NCI-H460 (cell line): ENCODE measurements at places on chromosomes 3 and 15. TPM values are rescaled to one million over a fixed set of nuclear protein-coding genes. Genes with fewer than 3 reads are reported as not detected.

- DNase-seq, result no peak
These were observed 31.5 kb downstream of the B3GNT5 start for GRCh38 chr3:183284570-183284969.

DNA sequence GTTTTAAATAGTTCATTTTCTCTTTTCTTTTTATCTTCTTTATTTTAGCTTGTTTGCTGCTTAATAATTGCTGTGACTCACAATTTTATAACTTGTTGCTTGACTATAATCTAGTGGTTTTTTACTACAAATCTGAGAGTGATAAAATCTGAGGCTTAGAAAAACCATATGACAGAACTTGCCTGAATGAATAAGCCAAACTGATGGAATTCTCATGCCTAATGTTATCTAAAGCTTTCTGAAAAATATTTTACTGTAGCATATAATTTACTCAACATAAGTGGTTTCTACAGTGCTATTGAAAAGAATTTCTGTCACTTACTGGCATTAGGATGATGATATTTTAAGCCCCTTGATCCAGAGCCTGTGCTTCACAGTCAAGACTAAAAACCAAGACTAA is 175.1 kb downstream of the VGLL3 start:
- no peak for DNase-seq

GRCh38 chr3:177916461-177916860 is 619.8 kb upstream of the KCNMB2 start:
- DNase-seq, result no peak

The ISL2 gene
- 6.2 and 6.8 TPM in 2 replicates for total RNA-seq

- DNase-seq, result no peak
These were observed 33.1 kb upstream of the GASK1A start for GRCh38 chr3:42946050-42946449.

DNA sequence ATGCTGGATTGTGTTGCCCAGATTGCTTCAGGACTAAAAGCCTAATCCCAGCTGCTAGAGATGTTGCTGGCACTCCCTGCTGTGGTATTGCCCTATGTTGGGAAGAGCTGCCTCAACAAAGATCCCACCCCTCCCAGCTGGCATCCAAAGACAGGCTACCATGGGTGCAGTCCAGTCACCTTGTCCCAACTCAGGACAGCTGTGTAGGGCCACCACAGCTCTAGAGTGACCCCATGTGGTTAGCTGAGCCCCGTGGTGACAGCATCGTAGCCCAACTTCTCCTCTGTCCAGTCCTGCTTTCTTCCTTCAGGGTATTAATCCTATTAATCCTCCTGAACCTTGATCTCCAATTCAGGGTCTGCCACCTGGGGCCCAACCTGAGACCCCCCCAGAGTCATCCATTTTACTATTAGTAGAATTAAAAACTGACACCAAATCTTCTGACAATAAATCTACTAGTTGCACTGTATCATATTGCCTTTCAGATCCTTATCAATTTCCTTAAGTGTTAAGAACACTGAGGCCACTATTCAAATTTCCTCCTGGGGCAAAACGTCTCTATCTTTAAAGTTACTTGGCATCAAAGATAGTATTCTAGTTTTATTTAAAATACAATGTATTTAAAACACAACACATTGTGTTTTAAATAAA is 83.5 kb downstream of the AQP9 start:
- no peak for DNase-seq

DNA sequence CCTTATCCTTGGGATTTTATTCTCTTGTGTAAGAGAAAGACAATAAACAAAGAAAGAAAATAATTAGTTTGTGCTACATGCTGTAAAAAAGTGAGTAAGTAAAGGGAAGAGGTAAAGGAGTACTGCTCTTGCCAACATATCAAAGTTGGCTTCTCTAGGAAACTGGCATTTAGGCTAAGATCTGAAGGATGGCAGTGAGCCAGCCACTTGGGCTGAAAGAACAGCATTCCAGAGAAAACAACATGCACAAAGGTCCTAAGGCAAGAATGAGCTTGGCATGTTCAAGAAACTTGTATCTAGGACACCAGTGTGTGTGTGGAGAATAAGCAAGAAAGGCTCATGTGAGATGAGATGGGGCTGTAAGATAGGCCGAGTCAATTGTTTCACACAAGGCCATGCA is 245.5 kb upstream of the MANF start:
- no peak for DNase-seq

The KLHL6 gene
- not detected in 2 replicates for total RNA-seq

- no peak for DNase-seq
These were observed 8.8 kb upstream of the ANKUB1 start for GRCh38 chr3:149801195-149801594.

The ACSBG1 gene
- total RNA-seq, result 0.02 TPM in 1 of 2 replicates, not detected in the other

- no peak for DNase-seq
These were observed 62.9 kb upstream of the LRRFIP2 start for GRCh38 chr3:37237252-37237651.

DNA sequence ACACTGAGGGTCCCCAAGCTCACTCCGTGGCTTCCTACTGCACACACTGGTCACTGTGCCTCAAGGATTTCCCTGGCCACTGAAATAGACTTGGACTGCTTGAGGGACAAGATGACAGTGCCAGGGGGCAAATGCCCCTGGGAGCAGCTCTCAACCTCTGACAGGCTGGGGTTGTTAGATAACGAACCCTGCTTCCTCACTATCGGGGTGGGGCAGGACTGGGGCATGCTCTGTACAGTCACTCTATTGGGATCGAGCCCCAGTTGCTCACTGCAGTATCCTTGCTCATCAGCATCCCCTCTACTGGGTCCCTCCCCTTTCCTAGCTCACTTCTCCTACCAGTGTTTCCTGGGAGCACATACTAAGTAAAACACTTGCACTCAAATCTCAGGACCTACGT is 610.8 kb downstream of the NTRK3 start:
- DNase-seq, result no peak

The DUOXA2 gene
- not detected in 2 replicates for total RNA-seq

DNA sequence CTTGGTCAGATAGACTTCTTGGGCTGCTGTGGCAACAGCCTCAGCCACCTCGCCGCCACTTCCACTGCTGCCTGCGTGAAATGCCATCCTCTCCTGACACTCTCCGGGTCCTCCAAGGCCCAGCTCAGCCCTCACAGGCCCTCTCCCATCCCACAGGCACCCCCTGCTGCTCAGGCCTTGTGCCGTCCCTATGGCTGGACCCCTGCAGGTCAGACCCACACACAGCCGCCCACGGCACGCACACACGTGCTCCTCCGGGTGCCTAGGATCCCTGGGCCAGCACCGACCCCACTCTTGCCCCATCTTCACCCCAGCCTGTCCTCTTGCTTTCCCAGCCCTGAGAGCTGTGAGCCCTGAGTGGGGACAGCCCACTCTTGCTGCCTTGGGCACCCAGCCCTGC is 19.7 kb downstream of the CFAP100 start:
- DNase-seq, result no peak
